Caki2 (cell line): ENCODE measurements at places on chromosomes 2 and 18. TPM values are rescaled to one million over a fixed set of nuclear protein-coding genes. Genes with fewer than 3 reads are reported as not detected.

LMAN2L gene
- 70.7 and 78.9 TPM in 2 replicates for total RNA-seq

OTOS gene
- total RNA-seq: not detected in 2 replicates

CNGA3 gene
- not detected in 2 replicates for total RNA-seq

SERPINB10 gene
- not detected in 2 replicates for total RNA-seq

SLC14A1 gene
- not detected in 2 replicates for total RNA-seq

ABHD1 gene
- total RNA-seq: 0.78 TPM in 1 of 2 replicates, not detected in the other

SAG gene
- total RNA-seq: not detected in 2 replicates

GKN1 gene
- not detected in 2 replicates for total RNA-seq

DNA sequence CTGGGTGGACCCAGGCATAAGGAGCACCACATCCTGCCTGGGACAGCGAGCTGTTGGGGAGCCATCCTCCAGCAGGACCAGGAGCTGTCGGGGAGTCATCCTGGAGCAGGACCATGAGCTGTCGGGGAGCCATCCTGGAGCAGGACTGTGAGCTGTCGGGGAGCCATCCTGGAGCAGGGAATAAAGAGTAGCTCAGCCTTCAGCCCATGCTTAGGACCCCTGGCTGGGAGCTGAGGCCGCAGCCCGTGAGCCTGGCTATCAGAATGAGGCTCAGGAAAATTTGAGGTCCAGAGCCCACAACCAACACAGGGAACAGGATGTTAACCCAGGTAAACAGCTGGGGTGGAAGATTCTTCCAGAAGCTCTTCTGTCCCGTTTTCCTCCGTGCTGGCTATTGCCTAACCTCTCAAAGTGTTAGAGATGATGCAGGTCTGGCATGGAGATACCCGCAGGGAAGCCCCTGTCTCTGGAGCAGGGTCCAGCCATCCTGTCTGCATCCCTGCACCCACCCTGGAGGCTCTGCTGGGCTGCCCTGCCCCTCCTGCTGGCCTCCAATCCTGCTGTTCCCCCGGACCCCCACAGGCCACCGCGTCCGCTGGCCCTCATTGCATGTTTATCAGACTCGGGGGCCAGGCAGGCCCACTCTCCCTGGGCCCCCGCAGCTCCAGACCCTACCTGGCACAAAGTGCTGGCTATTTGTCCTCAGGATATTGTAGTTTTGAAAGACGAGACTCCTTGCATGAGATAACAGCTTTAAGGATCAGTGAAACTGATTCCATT, 243.5 kb upstream of the MYT1L start:
- no peak for DNase-seq

DNA sequence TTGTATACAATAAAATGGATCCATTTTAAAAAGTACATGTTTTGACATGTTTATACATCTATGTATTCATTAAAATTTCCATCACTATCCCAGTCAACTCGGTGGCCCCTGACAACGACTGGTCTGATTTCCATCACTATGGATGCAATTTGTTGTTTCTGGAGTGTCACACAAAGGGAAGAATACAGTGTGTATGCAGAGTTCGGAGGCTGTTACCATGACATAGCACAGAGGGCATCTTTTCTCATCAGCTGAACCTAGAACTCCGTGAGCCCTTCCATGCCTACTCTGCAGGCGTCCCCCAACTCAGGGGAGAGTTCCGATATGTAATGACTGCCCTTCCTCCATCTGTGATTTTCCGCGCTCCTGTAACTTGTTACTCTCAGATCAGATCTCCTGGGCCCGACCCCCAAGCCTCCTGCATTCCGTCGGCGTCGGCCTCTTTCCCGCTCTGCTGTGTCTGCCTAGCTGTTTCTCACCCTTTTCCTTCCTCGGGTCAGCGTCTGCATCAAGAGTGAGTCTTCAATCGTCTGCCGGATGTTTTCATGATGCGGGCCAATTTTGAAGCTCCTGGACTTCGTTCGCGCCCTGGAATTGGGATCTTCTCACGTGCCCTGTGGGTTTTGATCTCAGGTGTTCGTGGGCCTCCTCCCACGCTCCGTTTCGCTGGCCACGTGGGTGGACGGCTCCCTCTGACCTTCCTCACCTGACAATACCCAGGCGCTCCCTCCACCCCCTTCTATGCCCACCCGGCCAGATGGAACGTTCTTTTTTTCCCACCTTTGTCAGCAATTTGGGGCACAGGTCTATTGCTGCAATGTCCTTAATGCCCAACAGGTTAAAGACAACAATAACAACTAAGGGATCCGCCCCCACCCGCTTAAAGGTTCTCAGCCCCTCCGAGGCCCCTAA, 161.0 kb downstream of the TWIST2 start:
- DNase-seq: no peak

- DNase-seq: no peak
Measured at GRCh38 chr18:50079571-50080295, 115.2 kb downstream of the MYO5B start.

GRCh38 chr2:46963941-46964673, 48.5 kb upstream of the MCFD2 start:
- DNase-seq: no peak

- no peak for DNase-seq
Measured at GRCh38 chr2:21486445-21486844, 362.7 kb downstream of the TDRD15 start.

DNA sequence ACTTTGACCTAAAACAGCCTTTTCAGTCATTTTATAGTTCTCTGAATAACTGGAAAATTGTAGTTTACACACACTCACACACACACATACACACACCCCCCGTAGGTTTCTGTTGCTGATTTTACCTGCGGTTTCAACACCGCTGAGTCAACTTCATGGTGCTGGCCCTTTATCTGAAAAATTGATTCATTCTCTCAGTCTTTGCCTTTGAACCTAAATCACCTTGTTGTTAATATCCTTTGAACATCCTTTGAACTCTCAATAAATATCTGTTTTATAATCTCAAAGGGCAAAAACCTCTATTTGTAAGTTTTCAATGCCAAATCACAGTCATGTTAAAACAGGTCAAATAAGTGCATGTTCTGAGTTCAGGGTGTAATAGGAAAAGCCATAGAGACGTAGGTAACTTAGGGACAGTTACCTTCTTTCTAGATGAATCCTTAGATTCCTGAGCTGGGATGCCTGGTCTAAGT, 109.0 kb upstream of the BZW1 start:
- DNase-seq: no peak

GRCh38 chr18:36322408-36322728, 24.9 kb downstream of the FHOD3 start:
- no peak for DNase-seq

DNA sequence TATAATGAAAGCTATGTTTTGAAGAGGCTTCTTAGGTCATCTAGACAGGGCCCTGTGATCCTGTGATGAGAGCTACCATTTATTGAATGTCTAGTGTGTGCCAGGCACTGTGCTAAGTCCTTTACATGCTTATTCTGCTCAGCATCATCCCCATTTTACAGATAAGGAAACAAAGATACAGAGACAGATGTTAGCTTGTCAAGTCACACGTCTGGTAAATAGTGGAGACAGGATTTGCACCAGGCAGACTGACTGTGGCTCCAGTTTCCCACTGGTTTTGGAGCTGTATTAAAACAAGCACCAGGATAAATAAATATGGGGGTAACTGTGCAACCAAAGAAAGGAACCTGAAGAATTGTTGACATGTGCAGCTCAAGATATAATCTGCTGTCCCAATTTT, 19.2 kb upstream of the EML6 start:
- DNase-seq: no peak

- no peak for DNase-seq
Measured at GRCh38 chr2:8346706-8347430, 335.0 kb upstream of the ID2 start.

DNA sequence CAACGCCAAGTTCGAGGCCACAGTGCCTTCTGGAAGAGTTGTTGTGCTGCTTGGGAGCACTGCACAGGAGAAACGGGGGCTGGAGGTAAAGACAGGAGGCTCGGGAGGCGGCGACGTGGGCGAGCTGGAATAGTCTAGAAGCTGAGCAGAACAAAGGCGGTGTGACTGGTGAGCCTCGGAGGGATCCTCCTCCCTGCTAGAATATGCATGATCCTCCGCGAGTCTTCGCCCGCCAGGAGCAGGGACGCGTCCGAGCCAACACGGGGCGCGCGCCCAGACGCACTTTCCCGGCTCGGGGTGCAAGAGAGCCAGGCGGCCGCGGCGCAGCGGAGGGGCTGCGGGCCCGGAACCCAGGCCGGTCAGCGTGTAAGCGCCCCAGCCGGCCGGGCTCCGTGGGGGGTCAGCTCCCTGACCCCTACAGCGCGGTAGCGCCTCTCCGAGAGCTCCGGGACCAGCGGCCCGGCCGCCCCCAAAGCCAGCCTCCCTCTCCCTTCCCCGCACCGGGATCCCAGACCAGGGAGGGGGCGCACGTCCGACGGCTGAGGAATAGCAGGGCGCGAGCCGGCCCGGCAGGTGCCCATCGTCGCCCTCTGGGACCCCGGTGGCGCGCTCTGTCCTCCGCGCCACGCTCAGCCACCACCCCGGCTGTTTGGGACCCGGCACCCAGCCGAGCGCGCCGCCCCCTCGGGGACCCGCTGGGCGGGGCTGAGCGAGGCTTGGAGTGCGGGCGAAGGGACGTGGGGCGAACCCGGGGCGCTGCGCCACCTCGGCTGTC, 62.5 kb downstream of the GNAL start:
- DNase-seq: no peak

- DNase-seq: peak; percentile 78
Measured at GRCh38 chr2:28250006-28250405, 142.7 kb upstream of the FOSL2 start.

- DNase-seq: no peak
Measured at GRCh38 chr2:8432706-8433336, 249.0 kb upstream of the ID2 start.

GRCh38 chr2:85733121-85733960, 20.4 kb upstream of the ATOH8 start:
- DNase-seq: no peak

DNA sequence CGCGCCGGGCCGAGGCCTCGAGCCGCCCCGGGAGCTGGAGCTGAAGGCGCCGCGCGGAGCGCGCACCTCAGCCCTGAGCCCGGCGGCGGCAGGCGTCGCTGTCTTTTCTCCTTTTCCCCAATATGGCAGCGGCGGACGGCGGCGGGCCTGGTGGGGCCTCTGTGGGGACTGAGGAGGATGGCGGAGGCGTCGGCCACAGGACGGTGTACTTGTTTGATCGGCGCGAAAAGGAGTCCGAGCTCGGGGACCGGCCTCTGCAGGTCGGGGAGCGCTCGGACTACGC, 369 bp downstream of the SMCHD1 start:
- no peak for DNase-seq

GRCh38 chr2:145021962-145022665, 502.2 kb upstream of the ZEB2 start:
- no peak for DNase-seq

DNA sequence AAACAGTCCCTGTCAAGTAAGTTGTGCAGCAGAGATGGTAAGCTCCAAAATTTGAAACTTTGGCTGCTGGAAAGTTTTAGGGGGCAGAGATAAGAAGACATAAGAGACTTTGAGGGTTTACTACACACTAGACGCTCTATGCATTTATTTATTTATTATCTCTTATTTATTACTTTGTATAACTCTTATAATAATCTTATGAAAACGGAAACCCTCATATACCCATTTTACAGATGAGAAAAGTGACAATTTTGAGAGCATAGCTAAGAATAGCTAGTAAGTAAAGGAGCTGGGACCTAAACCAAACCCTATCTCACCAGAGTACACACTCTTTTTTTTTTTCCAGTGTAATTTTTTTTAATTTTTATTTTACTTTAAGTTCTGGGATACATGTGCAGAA, 112.8 kb upstream of the PKDCC start:
- no peak for DNase-seq

- no peak for DNase-seq
Measured at GRCh38 chr2:118832791-118833715, 14.4 kb downstream of the EN1 start.

DNA sequence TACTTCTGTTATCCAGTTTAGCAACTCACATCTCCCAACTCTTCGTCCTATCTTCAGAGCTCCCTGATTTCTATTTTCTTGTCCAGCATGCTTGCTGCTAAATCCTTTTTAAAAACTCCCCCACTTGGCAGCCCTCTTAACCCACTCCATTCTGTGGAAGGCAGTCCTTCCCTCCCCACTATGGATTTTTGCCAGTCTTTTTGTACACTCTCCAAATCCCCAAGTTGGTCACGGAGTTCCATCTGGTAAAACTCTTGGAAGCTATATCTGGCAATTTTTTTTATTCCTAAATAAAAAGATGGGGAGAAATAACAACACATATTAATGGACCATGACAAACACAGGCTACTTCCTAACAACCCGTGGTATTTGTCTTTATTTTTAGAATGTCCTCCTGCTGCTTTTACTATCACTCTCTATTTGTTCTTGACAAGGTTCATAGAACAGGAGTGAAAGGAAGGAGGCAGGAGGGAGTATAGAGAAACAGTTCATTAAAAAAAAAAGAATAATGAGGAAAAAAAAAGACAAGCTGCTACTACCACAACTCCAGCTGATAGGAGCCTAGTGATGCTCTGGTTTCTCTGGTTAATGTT, 120.0 kb upstream of the THSD7B start:
- no peak for DNase-seq

GRCh38 chr2:201256082-201256481, 4.3 kb upstream of the CASP8 start:
- no peak for DNase-seq

- DNase-seq: peak; percentile 25
Measured at GRCh38 chr2:168136392-168136977, 110.9 kb downstream of the STK39 start.

- no peak for DNase-seq
Measured at GRCh38 chr2:75102011-75102410, 97.3 kb downstream of the TACR1 start.

GRCh38 chr2:47388888-47389287, 14.1 kb upstream of the MSH2 start:
- DNase-seq: peak; percentile 38
